ENCODE measurements at places on chromosomes 2 and 18. TPM values are rescaled to one million over a fixed set of nuclear protein-coding genes. Genes with fewer than 3 reads are reported as not detected.

REG3A gene
- not detected for total RNA-seq

NT5C1B gene
- not detected for total RNA-seq

CCDC121 gene
- 1.1 TPM for total RNA-seq

SPATA3 gene
- not detected for total RNA-seq

PLEK gene
- 0.36 TPM for total RNA-seq

ADD2 gene
- total RNA-seq = not detected

All from osteoblast (primary cell).